ENCODE measurements at places on chromosomes 5 and 9.
A peak's percentile ranks its signal among the peaks of the same experiment; 100 is the strongest.

DNA sequence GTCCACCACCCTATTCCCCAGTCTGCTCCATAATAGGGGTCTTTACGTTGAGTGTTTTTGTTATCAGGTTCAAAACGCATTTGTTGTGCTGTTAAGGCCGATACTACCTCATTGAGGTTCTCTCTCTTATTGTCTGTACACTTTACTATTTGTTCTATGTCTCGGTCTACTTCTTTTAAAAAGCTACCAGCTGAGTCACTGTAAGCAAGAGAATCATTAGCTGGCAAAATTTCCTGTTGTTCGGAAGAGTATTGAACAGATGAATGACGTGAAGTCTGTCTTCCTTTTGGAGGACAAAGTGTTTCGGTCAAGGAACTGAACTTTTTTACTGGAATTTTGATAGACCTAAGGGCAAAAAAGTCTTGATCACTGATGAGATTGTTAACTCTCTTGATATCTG lies 10.3 kb downstream of the LYSMD3 start:
- no peak for DNase-seq

DNA sequence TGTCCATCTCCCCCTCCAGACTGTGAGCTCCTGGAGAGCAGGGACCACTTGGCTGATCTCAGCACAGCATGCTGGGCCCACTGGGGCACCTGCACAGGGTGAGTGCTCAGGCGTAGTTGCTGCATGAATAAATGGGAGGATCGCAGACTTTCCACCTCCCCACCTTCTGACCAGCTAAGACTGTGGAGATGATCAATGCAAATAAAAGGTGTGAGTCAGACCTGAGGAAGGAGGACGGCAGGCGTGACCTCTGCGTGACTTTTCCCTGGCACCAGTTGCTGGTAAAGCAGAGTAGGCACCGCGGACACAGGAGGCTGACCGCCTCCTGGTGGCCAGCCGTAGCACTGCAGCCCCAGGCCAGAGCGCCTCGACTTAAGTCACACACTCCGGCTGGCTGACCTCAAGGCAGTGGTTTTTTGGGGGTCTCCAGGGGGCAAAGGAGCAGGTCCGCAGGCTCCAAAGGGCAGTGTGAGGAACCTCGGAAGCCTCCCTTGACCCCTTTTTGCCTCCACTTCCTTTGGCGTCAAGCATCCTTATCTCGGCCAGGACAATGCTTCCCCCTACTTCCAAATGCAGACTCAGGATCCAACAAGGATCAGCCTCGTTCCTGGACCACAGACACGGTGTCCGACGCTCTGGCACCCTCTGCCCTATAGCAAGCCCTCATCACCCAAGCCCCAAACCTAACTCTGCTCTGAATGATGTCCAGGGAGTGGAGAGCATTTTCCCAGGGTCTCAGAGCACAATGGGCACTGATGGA lies 12.7 kb upstream of the TDRD7 start:
- peak; percentile 59 for DNase-seq

- no peak for DNase-seq
Measured at GRCh38 chr9:8558176-8558575, 758.6 kb upstream of the DMAC1 start.

- DNase-seq = no peak
Measured at GRCh38 chr9:132142924-132143323, 18.9 kb upstream of the NTNG2 start.

DNA sequence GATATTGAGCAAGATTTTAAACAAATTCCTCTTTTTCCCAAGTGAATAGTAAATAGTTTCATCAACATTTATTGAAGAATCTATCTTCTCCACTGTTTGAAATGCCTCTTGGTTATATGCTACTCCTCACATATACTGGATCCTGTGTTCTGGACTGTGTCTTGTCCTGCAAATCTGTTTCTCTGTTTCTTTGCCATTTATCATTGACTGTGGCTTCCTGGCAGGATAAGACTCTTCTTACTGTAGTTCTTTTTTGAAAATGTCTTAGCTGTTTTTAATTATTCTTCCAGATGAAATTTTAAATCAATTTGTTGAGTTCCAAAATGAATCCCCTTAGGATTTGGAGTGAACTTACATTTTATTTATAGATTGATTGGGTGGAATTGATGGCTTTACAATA lies 27.8 kb downstream of the RALGPS1 start:
- no peak for DNase-seq

GRCh38 chr5:94470802-94471201 lies 147.6 kb downstream of the KIAA0825 start:
- DNase-seq = no peak

GRCh38 chr9:93088656-93089015 lies 7.4 kb upstream of the CARD19 start:
- no peak for DNase-seq

- DNase-seq = no peak
Measured at GRCh38 chr9:135110416-135110815, 22.9 kb downstream of the OLFM1 start.

DNA sequence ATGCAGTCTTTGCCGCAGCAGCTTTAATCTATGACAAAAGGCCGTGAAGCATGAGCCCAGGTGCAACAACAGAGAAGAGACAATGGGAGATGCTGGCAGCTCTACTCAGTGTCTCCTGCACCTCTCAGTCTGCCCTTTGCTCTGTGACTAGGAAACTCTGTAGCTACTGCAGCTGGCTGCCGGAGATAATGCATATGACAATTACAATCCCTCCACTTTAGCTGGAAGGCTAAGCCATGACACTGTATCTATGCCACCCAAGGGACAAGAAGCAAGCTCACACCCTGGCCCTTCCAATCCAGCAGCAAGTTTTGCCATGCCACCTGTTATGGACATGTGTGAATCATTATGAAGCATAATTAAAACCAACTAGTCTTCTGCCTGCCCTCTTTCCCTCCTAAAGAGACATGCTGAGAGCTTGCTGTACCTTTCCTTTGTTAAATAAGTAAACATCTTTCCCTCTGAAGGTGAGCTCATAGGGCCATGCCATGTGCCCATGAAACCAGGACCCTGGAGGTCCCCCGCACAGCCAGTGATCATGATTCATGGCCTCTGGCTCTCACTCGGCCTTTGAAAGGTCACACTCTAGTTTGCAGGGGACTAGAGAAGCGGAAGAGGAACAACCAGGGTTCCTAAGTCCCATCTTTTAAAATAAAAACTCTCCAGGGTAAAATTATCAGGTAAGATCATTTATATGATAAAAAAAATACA lies 219.4 kb downstream of the SPOCK1 start:
- DNase-seq = no peak

DNA sequence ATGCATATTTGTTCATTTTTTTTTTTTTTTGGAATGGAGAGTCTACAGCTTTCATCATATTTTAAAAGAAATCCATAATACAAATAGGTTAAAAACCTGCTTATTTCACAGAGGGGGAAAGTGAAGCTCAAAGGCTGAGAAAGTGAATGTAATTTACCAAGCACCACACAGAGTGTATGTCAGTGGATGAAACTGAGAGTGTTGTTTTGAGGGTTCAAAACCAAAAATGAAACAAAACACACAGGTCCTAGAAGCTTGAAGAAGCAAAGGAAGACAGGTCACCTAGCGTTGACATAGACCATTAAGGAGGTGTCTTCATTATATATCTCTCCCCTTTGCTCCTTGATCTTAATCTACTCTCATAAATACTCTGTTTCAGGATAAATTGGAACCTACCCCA lies 7.5 kb downstream of the NMUR2 start:
- DNase-seq = no peak

GRCh38 chr5:132462856-132463745 lies 27.5 kb downstream of the IRF1 start:
- DNase-seq = no peak

GRCh38 chr5:59236986-59237385 lies 654.1 kb downstream of the RAB3C start:
- DNase-seq = no peak

DNA sequence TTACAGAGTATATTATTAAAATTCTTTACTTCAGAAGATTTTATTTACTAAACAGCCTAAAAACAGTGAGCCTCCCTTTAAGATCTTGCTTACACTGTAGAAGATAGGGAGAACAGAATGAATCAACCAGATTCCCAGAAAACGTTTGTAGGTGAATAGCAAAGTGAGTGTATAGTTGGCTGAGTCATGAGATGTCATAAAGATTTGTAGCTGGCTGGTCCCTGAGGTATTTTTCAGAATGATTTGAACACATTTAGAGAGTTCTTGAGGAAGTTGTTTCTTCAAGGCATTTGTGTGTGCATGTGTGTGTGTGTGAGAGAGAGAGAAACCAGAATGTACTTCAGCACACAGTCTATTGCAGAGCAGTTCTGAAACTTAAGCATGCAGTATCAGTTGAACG lies 159.4 kb upstream of the PRR16 start:
- no peak for DNase-seq

- no peak for DNase-seq
Measured at GRCh38 chr5:92402045-92402444, 1018.9 kb upstream of the ARRDC3 start.

DNA sequence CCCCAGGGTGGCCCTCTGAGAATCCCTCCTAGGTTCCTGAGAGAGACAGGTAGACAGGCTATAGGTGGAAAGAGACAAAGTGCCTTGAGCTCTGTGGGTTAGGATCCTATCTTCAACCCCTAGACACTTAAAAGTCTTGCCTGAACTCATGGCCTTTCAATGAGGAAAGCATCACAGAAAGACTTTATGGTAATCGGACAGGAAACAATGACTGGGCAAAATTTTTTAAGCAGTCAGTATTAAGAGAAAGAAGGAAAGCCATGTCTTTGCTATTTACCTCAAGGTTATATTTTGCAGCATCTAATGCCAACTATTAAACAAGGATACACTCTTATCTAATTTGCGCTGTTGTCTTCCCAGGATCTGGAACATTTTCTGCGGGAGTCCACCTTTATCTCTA lies 93.2 kb downstream of the PCSK1 start:
- no peak for DNase-seq

- no peak for DNase-seq
Measured at GRCh38 chr5:1879292-1880263, 3.1 kb downstream of the IRX4 start.

GRCh38 chr9:131567910-131568309 lies 22.6 kb downstream of the PRRT1B start:
- DNase-seq = no peak

DNA sequence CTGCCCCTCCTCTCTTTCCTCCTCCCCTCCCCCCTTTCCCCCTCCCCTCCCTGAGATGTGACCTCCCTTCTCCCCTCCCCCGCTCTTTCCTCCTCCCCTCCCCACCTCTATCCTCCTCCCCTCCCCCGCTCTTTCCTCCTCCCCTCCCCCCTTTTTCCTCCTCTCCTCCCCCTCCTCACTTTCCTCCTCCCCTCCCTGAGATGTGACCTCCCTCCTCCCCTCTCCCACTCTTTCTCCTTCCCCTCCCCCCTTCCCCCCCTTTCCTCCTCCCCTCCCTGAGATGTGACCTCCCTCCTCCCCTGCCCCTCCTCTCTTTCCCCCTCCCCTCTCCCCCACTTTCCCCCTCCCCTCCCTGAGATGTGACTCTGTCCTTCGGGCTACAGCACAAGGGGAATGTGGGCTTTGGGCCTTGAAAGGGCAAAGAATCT lies 169.8 kb downstream of the COL23A1 start:
- DNase-seq = no peak

- no peak for DNase-seq
Measured at GRCh38 chr9:134852906-134853654, 27.5 kb upstream of the FCN2 start.

DNA sequence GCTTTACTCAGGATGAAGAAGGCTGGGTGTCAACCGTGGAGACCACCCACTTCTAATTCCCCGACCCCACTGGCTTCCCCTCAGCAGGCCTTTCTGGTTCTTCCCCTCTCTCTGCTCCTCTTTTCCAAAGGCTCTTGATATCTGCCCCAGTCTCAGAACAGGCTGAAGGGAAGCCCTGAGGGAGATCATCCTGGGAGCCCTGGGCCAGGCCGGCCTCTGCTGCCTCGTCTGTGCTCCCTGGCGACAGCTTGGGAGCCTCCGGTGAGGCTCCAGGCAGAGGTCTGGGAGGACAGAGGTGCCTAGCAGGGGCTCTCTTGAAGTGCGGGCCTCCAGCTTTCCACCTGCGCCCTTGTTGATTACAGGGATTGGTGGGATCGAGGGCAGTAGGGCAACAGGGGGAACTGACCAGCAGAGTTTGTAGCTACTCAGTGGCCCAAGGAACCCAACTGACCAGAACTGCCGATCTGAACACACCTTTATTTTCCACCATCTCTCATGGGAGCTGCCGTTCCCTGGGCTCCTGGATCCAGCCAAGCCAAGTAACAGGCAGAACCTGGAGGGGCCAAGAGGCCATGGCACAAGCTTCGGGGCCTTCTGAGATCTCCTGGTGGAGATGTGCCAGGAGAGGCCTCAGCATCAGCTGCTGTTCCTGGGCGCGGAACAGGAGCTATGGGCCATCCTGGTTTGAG lies 198.5 kb downstream of the CACNA1B start:
- no peak for DNase-seq

Data from activated CD4-positive, alpha-beta T cell treated with anti-CD3 and anti-CD28 coated beads, Interleukin-2, amount 50 U/mL, for 4 hours (primary cell).